Renal cortical epithelial cell (primary cell): ENCODE measurements at places on chromosomes 4 and X.

- DNase-seq: no peak
Measured at GRCh38 chr4:123236606-123237005, 160.0 kb upstream of the SPRY1 start.

DNA sequence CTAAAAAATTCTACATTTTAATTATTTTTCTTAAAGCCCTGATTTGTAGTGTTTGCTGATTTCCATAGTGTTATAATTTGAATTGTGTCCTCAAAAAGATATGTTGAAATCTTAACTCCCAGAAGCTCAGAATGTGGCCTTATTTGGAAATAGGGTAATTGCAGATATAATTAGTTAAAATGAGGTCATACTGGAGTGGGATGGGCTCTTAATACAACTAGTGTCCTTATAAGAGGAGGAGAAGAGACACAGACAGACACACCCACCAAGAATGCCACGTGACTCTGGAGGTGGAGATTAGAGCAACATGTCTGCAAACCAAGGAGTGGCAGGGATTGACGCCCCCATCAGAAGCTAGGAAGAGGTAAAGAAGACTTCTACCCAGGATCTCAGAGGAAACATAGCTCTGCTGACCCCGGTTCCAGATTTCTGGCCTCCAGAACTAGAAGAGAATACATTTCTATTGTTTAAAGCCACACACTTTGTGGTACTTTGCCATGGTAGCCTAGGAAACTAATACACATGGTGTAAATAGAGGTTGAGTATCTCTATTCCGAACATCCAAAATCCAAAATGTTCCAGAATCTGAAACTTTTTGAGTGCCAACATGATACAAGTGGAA lies 70.5 kb upstream of the IRF2 start:
- no peak for DNase-seq

DNA sequence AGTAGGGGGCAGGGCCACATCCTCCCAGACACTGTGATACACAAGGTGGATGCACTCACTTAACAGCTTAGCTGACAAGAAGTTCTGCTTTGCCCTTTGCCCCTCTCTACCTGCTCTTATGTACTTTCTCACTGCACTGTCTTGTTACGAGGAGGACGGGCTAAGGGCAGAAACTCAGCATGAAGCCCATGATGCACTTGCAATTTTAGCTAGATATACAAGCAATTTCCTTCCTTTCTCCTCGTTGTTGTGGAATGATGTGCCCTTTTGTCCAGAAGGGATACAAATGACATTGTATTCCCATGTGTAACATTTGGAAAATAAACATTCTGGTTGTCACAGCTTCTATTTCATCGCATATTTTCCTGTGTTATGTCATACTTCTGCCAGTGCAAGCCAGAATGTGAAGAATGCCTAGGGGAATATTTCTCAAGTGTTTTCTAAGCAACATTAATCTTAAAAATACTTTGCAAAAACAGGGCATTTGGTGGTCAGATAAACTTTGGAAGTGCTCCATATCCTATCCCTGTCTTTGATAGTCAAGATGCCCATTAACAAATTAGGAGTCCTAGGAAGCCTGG lies 47.2 kb downstream of the MAOA start:
- peak; percentile 83 for DNase-seq

GRCh38 chr4:80093563-80093962 lies 20.5 kb upstream of the ANTXR2 start:
- DNase-seq: no peak

GRCh38 chr4:66855956-66856355 lies 689.3 kb downstream of the CENPC start:
- no peak for DNase-seq

DNA sequence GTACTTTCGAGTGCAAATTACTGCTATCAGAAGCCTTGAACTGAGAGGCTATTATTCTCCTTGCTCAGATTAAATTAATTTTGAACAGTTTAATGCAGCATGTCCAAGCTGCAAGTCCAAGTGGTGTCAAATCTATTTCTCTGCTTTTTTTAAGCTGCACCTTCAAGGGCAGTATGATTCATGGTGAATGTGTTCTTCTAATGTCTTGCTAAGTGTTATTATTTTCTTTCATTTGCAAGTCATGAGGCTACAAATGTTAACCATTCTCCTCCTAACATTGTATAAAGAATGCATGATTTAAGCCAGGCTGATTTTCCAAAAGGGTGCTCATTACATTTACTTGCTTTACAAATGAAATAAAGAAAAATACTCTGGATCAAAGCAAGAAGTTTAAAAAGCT lies 200.4 kb downstream of the TEX13C start:
- DNase-seq: peak; percentile 75

GRCh38 chr4:6957148-6957520 lies 47.5 kb downstream of the TBC1D14 start:
- DNase-seq: no peak

DNA sequence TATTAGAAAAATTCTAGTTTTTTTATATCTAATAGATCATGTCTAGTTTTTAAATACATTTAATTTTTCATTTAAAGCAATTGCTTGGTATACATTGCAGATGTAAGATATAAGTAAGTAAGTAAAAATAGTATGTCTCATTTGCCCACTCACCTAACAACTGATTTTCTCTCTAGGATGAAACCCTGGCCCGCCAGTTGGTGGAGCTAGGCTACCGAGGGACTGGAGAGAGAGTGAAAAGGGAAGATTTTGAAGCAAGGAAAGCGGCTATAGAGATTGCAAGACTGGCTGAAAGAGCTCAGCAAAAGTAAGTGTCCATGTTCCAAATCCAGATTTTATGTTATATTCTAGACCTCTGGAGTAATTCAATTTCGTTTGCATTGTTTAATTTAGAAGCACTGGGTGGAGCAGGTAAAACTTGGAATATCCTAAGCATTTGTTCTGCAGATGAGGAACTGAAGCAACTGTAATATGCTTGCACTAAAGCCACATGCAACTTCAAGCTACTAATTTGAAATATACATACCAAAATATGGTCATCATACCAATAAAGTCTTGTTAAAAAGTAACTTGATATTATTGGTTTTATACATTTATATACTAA lies 27.1 kb downstream of the CFAP299 start:
- DNase-seq: peak; percentile 27

GRCh38 chr4:27714073-27714472 lies 853.4 kb downstream of the STIM2 start:
- DNase-seq: no peak

GRCh38 chr4:68368691-68369131 lies 18.8 kb upstream of the YTHDC1 start:
- peak; percentile 94 for DNase-seq
